ENCODE measurements at places on chromosomes 1 and 21. TPM values are rescaled to one million over a fixed set of nuclear protein-coding genes. Genes with fewer than 3 reads are reported as not detected.

Gene CFHR4
- not detected for total RNA-seq

Gene TNFRSF8
- total RNA-seq: 0.70 TPM

Gene PPT1
- 32.1 TPM for total RNA-seq

Gene SPATA17
- total RNA-seq: 5.0 TPM

Gene OR10J1
- not detected for total RNA-seq

Gene CAMK1G
- total RNA-seq: 0.58 TPM

Gene TARBP1
- total RNA-seq: 11.8 TPM

Gene C1orf87
- not detected for total RNA-seq

Gene FCGR1A
- not detected for total RNA-seq

Gene F5
- total RNA-seq: not detected

Gene LAD1
- total RNA-seq: 8.6 TPM

Gene NCF2
- not detected for total RNA-seq

Gene MYOC
- total RNA-seq: not detected

Gene PLA2G2F
- total RNA-seq: not detected

Gene FBXO42
- 24.6 TPM for total RNA-seq

Gene SFPQ
- 99.5 TPM for total RNA-seq

Gene PROX1
- 0.09 TPM for total RNA-seq

Gene ECM1
- 17.6 TPM for total RNA-seq

Gene LCE1A
- not detected for total RNA-seq

Gene AUNIP
- total RNA-seq: 0.58 TPM

Gene NAV1
- total RNA-seq: 56.9 TPM

Gene VANGL1
- 8.7 TPM for total RNA-seq

Gene ADSS2
- total RNA-seq: 25.9 TPM

Gene SPATA46
- total RNA-seq: not detected

Gene PLEKHO1
- 24.5 TPM for total RNA-seq

Gene FLG2
- total RNA-seq: not detected

All from pericardium fibroblast (primary cell).